Panc1 (cell line): ENCODE measurements at places on chromosomes 13 and 19. TPM values are rescaled to one million over a fixed set of nuclear protein-coding genes. Genes with fewer than 3 reads are reported as not detected.
A peak's percentile ranks its signal among the peaks of the same experiment; 100 is the strongest.

DNA sequence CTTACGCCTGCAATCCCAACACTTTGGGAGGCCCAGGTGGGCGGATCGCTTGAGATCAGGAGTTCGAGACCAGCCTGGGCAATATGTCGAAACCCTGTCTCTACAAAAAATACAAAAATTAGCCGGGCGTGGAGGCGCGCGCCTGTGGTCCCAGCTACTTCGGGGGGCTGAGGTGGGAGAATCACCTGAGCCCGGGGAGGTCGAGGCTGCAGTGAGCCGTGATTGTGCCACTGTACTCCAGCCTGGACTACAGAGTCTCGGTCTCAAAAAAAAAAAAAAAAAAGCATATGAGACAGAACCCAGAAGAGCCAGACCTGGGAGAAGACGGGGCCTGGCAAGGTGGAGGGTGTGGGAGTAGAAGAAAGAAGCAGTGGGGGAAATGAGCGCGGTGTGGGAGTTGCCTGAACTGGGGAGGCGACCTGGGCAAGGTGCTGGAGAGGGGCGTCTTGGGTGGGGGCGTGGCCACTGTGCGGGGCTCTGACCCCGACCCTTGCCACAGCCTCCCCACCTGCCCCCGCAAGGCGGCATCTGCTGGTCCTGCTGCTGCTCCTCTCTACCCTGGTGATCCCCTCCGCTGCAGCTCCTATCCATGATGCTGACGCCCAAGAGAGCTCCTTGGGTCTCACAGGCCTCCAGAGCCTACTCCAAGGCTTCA is 533 bp downstream of the DKKL1 start:
- no peaks in the 10 kb centered on the region for H3K36me3 ChIP-seq
- no peaks in the 10 kb centered on the region for H3K27me3 ChIP-seq
- H3K4me3 ChIP-seq, result peak overlapping the region; percentile 56

- H3K4me3 ChIP-seq, result peak overlapping the region; percentile 16; the same call in 1 of the 2 replicates
- DNase-seq, result no peak
- H3K4me1 ChIP-seq, result no peaks in the 10 kb centered on the region
- H3K27ac ChIP-seq, result no peak overlapping the region
Measured at GRCh38 chr19:22052644-22053013, 345 bp downstream of the ZNF257 start.

DNA sequence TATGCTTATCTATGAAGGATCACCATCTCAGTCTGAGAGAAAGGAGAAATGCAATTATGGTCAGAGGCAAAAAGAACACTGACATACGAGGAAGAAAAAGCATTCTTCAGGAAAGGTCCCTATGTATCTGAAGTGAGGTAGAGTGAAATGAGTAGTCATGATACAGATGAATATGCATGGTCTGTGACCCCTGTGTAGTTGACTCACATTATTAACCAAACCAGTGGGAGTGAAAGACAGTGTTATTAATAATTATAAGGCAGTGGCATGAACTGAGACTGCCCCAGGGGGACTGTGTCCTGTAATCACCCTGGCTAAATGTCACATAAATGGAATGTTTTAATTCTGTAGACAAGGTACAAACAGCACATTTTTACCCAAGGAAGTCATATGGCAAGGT is 1320.2 kb upstream of the PCDH9 start:
- no peak for DNase-seq
- no peaks in the 10 kb centered on the region for H3K27me3 ChIP-seq
- no peaks in the 10 kb centered on the region for H3K36me3 ChIP-seq
- H3K27ac ChIP-seq, result no peak overlapping the region
- H3K4me1 ChIP-seq, result no peaks in the 10 kb centered on the region
- no peak overlapping the region for H3K4me3 ChIP-seq

DNA sequence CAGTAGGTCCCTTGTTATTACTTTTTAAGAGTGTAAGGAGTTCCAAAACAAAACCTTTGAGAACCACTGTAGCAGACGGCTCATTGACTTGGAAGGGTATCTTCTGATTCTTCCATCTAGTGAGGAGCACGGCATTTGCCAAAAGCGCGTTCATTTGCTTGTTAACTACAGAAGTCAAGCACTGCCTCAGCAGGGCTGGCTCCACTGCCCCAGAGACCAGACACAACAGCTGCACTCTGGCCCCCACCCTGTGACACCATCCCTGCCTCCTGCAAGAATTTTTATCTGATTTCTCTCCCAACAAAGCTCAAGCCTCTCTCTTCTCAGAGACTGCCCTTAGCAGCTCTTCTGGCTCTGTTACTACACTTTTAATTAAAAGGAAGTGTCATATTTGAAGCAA is 20.7 kb upstream of the XPO4 start:
- DNase-seq, result no peak
- no peak overlapping the region for H3K4me3 ChIP-seq
- no peaks in the 10 kb centered on the region for H3K36me3 ChIP-seq
- H3K4me1 ChIP-seq, result no peaks in the 10 kb centered on the region
- no peak overlapping the region for H3K27ac ChIP-seq

GRCh38 chr13:31945202-31945961 is 86.2 kb upstream of the FRY start:
- H3K36me3 ChIP-seq, result no peaks in the 10 kb centered on the region
- H3K27ac ChIP-seq, result no peak overlapping the region
- no peak overlapping the region for H3K4me3 ChIP-seq
- no peaks in the 10 kb centered on the region for H3K4me1 ChIP-seq
- no peak for DNase-seq

GRCh38 chr19:18364826-18365528 is 21.0 kb upstream of the GDF15 start:
- no peaks in the 10 kb centered on the region for H3K27me3 ChIP-seq
- peak; percentile 89 for DNase-seq
- no peak overlapping the region for H3K4me3 ChIP-seq
- H3K4me1 ChIP-seq, result peaks cover 28% of the 10 kb centered on the region

- no peak overlapping the region for H3K27ac ChIP-seq
- H3K27me3 ChIP-seq, result no peaks in the 10 kb centered on the region; the same call in 1 of the 2 replicates
- no peak overlapping the region for H3K4me3 ChIP-seq
Measured at GRCh38 chr19:2365201-2365970, 5.3 kb downstream of the TMPRSS9 start.

GRCh38 chr19:17805427-17805826 is 10.5 kb downstream of the B3GNT3 start:
- no peaks in the 10 kb centered on the region for H3K4me1 ChIP-seq
- no peak overlapping the region for H3K27ac ChIP-seq
- no peak overlapping the region for H3K4me3 ChIP-seq
- no peaks in the 10 kb centered on the region for H3K36me3 ChIP-seq
- H3K27me3 ChIP-seq, result no peaks in the 10 kb centered on the region

The RUBCNL gene
- total RNA-seq, result not detected

DNA sequence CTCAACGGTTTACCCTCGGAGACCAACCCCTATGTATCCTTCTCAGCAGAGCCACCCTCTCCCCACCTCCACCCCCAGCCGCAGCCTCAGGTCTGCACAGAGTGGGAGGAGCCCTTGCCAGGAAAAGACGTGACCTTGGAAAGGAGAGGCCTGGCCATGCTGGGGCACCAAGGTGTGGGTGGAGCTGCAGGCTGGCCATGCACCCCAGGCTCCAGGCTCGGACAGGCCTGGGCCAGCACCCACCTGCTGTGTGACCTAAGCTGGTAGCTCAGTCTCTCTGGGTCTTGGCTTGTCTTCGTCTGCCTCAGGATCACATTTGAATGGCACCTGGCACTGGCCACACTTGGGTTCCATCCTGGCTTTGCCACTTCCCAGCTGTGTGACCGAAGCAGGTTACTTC is 29.5 kb downstream of the CCDC8 start:
- no peak overlapping the region for H3K27ac ChIP-seq
- H3K4me1 ChIP-seq, result no peaks in the 10 kb centered on the region
- 0 out of 2 replicates have a peak, but pooled peaks cover 6% of the 10 kb centered on the region for H3K36me3 ChIP-seq
- DNase-seq, result no peak
- H3K27me3 ChIP-seq, result no peaks in the 10 kb centered on the region
- H3K4me3 ChIP-seq, result no peak overlapping the region

The TMEM150B gene
- total RNA-seq, result not detected

The FUT6 gene
- not detected for total RNA-seq

- H3K36me3 ChIP-seq, result no peaks in the 10 kb centered on the region; the same call in 1 of the 2 replicates
- H3K27ac ChIP-seq, result peak overlapping the region; percentile 68
- peak overlapping the region; percentile 39 for H3K4me3 ChIP-seq
- no peak for DNase-seq
- no peaks in the 10 kb centered on the region for H3K4me1 ChIP-seq
Measured at GRCh38 chr19:40610396-40611064, 9.4 kb downstream of the LTBP4 start.

GRCh38 chr19:53853707-53854106 is 14.0 kb upstream of the MYADM start:
- H3K36me3 ChIP-seq, result no peaks in the 10 kb centered on the region
- H3K27me3 ChIP-seq, result no peaks in the 10 kb centered on the region
- H3K4me3 ChIP-seq, result no peak overlapping the region
- no peak for DNase-seq
- no peak overlapping the region for H3K27ac ChIP-seq

- H3K4me3 ChIP-seq, result no peak overlapping the region
- no peak for DNase-seq
- H3K27ac ChIP-seq, result no peak overlapping the region
- H3K27me3 ChIP-seq, result peaks cover 3% of the 10 kb centered on the region; the same call in 1 of the 2 replicates
Measured at GRCh38 chr19:56917998-56918397, 77.5 kb upstream of the PEG3 start.

- no peaks in the 10 kb centered on the region for H3K27me3 ChIP-seq
- no peaks in the 10 kb centered on the region; the same call in 1 of the 2 replicates for H3K36me3 ChIP-seq
- DNase-seq, result no peak
- H3K27ac ChIP-seq, result peak overlapping the region; percentile 86
- peaks cover 63% of the 10 kb centered on the region for H3K4me1 ChIP-seq
Measured at GRCh38 chr13:27126859-27127258, 44.8 kb downstream of the USP12 start.

GRCh38 chr19:51959791-51960190 is 26.8 kb downstream of the ZNF350 start:
- H3K4me3 ChIP-seq, result no peak overlapping the region
- H3K27me3 ChIP-seq, result no peaks in the 10 kb centered on the region
- no peak overlapping the region for H3K27ac ChIP-seq
- H3K4me1 ChIP-seq, result no peaks in the 10 kb centered on the region
- no peaks in the 10 kb centered on the region for H3K36me3 ChIP-seq

GRCh38 chr13:76175961-76176725 is 540.0 kb downstream of the LMO7 start:
- no peak overlapping the region for H3K4me3 ChIP-seq
- H3K27me3 ChIP-seq, result no peaks in the 10 kb centered on the region
- H3K27ac ChIP-seq, result no peak overlapping the region
- no peaks in the 10 kb centered on the region for H3K36me3 ChIP-seq

DNA sequence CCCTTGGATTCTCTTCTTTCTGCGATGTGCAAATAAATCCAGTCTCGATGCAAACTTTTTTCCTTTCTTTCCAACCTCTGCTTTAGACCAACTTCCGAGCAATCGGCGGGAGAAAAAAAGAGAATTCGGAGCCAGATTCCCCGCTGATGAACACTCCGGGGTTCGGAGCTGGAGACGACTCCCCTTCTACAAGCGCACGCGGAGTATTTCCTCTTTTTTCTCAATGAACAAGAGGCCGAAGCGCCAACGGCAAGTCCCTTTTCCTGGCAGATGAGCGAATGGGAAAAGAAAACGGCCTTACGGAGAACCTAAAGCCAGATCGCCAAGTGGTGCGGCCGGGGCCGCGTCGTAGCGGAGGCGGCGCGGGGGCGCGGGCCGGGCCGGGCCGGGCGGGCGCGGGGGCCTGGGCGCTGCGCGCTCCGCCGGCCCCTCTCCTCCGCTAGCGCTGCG is 250 bp downstream of the SPRY2 start:
- H3K27me3 ChIP-seq, result no peaks in the 10 kb centered on the region
- H3K4me1 ChIP-seq, result peaks cover 9% of the 10 kb centered on the region
- peaks cover 2% of the 10 kb centered on the region for H3K36me3 ChIP-seq
- DNase-seq, result no peak

DNA sequence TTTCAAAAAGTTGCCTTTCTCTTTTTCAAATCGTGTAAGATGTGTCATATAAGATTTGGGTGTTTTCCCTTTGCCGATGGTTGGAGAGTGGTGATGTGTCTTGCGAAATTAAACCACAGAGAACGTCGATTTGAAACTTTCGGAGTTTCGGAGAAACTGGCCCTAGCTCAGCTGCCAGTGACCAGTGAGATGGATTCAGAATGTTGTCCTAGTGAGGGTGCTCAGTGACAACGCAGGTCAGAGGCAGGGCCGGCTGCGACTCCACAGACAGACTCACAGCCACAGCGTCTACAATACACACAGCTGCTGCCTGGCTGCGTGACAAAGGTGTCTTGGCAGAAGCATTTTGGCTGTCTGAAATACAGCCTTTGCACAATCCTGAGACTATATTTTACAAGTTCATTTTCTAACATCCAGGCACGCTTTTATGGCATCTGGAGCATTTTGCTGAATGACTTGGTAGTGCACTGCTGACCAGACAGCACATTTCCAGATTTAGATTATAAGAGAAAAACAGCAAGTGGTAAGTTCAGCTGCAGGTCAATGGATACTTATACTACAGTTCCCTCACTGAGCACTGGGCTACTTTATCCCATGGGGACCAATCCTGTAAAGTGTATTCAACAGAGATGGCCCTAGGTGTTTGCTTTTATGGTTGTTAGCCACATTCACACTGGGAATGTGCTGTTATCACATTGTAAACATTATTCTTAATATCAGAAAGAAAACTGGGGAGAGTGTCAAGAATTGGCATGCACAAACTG is 207.5 kb downstream of the KCNRG start:
- no peak for DNase-seq
- H3K4me3 ChIP-seq, result no peak overlapping the region
- H3K36me3 ChIP-seq, result no peaks in the 10 kb centered on the region

GRCh38 chr13:25186187-25186586 is 14.1 kb upstream of the AMER2 start:
- no peaks in the 10 kb centered on the region for H3K36me3 ChIP-seq
- DNase-seq, result no peak
- H3K27ac ChIP-seq, result no peak overlapping the region
- no peaks in the 10 kb centered on the region for H3K4me1 ChIP-seq
- no peaks in the 10 kb centered on the region for H3K27me3 ChIP-seq

The OR7C2 gene
- total RNA-seq, result not detected

DNA sequence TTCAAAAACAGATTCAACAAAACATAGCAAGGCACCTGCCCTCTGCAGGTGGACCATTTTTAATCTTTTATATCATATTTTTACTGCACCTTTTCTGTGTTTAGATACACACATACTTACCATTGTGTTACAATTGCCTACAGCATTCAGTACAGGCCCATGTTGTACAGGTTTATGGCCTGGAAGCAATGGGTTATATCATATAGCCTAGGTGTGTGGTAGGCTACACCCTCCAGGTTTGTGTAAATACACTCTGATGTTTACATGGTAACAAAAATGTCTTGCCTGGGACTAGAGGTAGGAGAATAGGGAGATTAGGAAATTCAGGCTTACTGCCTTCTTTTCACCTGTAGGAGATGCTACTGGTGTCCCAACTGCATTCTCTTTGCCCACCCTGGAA is 8.2 kb upstream of the UBAC2 start:
- no peak overlapping the region for H3K4me3 ChIP-seq
- DNase-seq, result no peak
- H3K27ac ChIP-seq, result no peak overlapping the region
- no peaks in the 10 kb centered on the region for H3K27me3 ChIP-seq

- no peak overlapping the region for H3K4me3 ChIP-seq
- H3K4me1 ChIP-seq, result peaks cover 9% of the 10 kb centered on the region
- H3K27ac ChIP-seq, result no peak overlapping the region
- DNase-seq, result no peak
Measured at GRCh38 chr19:8239528-8240273, 30.5 kb downstream of the CERS4 start.

The CYP4F8 gene
- total RNA-seq, result not detected

- DNase-seq, result no peak
- H3K36me3 ChIP-seq, result no peaks in the 10 kb centered on the region
- H3K4me3 ChIP-seq, result no peak overlapping the region
- H3K4me1 ChIP-seq, result no peaks in the 10 kb centered on the region
- H3K27ac ChIP-seq, result no peak overlapping the region
Measured at GRCh38 chr13:29619995-29620394, 24.5 kb upstream of the SLC7A1 start.

- H3K4me1 ChIP-seq, result no peaks in the 10 kb centered on the region
- DNase-seq, result no peak
- no peaks in the 10 kb centered on the region for H3K27me3 ChIP-seq
Measured at GRCh38 chr19:18908917-18909619, 10.1 kb downstream of the COPE start.
